ENCODE measurements at places on chromosomes 5 and 9.

GRCh38 chr5:1529498-1529897 lies 5.7 kb upstream of the LPCAT1 start:
- DNase-seq: no peak

- DNase-seq: no peak
Observed at GRCh38 chr5:139268364-139269202, 25.0 kb upstream of the MATR3 start.

GRCh38 chr5:134447815-134448520 lies 36.3 kb upstream of the CDKN2AIPNL start:
- no peak for DNase-seq

GRCh38 chr9:89740722-89741121 lies 135.9 kb downstream of the GADD45G start:
- DNase-seq: peak; percentile 61

All from activated CD8-positive, alpha-beta memory T cell treated with anti-CD3 and anti-CD28 coated beads, Interleukin-2, amount 50 U/mL, for 48 hours (primary cell).